Suppressor macrophage treated with lipopolysaccharide for 1 hour (primary cell): ENCODE measurements at places on chromosomes 2 and 18.

GRCh38 chr2:64462940-64463700 lies 9.2 kb downstream of the LGALSL start:
- DNase-seq = no peak

DNA sequence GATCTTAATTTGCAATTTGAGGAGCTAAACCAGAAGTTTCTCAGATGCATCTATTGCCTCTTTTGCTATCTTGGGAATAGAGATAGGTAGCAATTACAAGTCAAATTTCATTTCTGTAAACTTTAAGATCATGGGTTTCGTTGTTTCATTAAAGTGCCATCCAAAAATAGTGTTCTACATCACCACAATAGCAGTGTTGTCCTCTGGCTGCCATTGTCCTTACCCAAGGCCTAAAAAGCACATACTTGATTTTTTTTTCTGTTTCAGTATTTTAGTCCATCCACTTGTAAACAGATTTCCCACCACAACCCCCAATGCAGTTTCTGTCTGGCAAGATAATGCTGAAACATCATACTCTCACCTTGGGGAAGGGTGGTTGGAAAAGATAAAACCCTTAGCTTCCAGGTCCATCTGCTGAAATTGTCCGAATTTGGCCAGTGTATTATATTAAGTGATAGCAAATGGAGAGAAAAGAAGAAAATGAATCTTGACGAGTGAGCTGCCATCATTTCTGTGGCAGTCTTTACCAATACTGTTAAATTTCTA lies 136.2 kb downstream of the LCLAT1 start:
- DNase-seq = no peak

GRCh38 chr18:29531746-29532145 lies 1354.8 kb upstream of the CDH2 start:
- no peak for DNase-seq

DNA sequence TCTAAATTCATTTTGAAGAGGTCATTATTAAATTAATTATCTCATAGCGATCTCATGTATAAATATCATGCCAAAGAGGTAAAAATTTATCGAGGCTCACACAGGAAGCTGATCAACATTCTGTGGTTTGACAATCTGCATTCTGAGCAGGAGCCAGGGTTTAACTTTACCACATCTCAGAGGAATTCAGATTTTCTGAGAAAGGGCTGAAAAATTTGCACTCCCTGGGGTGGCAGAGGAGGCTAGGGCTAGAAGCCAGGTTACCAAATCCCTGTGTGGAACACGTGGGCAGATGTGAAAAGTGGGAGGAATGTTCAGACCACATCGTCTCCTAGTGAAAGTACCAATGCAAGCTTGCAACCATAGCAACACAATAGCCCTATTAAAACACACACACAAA lies 63.5 kb upstream of the CTLA4 start:
- peak; percentile 54 for DNase-seq

GRCh38 chr18:77444385-77444784 lies 194.7 kb downstream of the GALR1 start:
- no peak for DNase-seq

- DNase-seq = no peak
Measured at GRCh38 chr2:241364781-241365180, 8.7 kb downstream of the FARP2 start.

GRCh38 chr18:49694402-49694801 lies 118.9 kb downstream of the ACAA2 start:
- no peak for DNase-seq

GRCh38 chr2:64338108-64338507 lies 115.9 kb upstream of the LGALSL start:
- DNase-seq = no peak

- DNase-seq = no peak
Measured at GRCh38 chr2:113053666-113054065, 999 bp upstream of the IL36B start.
